Globus pallidus (tissue), 1 donor: ENCODE measurements at places on chromosomes 2 and 18.
A peak's percentile ranks its signal among the peaks of the same experiment; 100 is the strongest.

DNA sequence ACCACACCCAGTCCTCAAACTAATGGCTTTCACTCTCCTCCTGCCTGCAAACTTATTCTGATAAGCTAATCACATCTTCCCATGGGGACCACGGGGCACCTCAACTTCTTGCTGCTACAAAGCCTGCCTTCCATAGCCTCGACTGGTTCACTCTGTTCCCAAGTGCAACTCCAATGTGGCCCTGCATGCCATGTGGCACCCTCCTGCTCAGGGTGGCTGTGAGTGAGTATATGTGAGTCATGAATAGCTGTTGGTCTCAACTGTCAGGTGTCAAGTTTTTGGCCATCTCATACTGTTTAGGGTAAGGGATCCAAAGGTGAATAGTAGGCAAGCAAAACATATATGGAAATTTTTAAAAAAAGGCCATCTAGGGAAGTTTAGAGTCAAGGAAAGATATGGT is 276.1 kb upstream of the DCC start:
- DNase-seq = no peak

DNA sequence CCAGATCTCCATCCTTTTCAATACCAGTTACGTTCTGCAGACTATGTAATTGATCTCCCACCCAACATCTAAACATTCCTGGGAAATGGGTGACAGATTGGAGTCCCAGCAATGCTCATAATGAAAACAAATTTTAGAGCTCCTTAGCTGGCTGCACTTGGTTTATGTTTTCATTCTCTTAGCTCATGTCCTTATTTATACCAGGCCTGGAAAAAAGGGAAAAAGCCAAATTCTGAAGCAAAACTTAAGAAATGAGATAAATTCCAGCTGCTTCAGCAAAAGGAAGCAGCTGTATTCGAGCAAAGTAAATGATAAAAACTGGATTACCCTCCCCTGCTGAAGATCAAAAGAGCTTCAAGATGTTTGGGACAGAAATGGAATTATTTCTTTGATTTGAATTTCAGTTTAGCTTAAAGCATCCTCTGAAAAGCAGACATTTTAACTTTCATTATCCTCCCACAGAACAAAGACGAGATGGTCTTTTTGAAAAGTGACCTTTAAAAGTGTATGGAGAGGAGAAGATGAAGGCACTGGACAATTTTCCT is 196.5 kb upstream of the THUMPD2 start:
- DNase-seq = no peak

DNA sequence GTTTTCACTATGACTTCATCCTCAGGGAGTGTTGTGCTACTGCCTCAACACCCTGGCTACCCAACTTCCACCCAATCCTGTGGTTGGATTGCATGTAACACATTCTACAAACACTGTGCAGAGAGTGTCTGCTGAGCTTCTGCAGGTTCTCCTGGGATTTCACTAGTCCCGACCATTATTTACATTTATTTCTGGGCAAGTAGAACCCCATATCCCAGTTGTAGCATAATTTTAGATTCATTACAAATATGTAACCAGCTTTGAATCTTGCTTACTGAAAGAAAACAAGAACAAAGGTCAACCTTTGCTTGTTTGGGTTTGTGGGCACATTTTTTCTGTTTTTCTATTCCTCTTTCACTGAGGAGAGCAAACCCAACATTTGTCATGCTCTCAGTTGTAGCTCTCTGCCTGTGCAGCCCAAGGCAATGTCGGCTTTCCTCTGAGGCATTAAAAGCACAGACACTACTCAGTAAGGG is 2036.1 kb upstream of the LRRTM1 start:
- DNase-seq = no peak

GRCh38 chr18:10727477-10727876 is 201.7 kb downstream of the NAPG start:
- DNase-seq = peak; percentile 62

GRCh38 chr2:77768508-77768907 is 246.3 kb upstream of the LRRTM4 start:
- DNase-seq = no peak

GRCh38 chr2:85525567-85525966 is 13.4 kb upstream of the MAT2A start:
- DNase-seq = no peak

GRCh38 chr2:99492721-99493120 is 2.9 kb upstream of the REV1 start:
- DNase-seq = no peak

DNA sequence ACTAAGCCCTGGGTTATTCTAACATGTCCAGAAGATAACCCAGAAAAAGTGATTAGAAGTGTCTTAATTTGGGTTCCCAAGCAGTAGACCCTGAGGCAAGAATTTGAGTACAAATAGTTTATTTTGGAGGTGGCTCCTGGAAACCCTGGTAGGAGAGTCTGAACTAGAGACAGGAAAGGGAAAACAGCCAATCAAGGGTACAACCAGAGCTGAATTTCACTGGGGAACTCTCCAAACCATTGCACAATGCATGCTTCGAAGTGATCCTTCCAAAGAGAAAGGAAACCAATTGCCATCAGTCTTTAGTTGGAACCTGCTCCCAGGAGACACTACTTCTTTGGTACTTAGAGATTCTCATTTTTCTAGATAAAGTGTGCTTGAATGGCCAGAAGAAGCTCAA is 361.5 kb downstream of the MBD2 start:
- DNase-seq = no peak

DNA sequence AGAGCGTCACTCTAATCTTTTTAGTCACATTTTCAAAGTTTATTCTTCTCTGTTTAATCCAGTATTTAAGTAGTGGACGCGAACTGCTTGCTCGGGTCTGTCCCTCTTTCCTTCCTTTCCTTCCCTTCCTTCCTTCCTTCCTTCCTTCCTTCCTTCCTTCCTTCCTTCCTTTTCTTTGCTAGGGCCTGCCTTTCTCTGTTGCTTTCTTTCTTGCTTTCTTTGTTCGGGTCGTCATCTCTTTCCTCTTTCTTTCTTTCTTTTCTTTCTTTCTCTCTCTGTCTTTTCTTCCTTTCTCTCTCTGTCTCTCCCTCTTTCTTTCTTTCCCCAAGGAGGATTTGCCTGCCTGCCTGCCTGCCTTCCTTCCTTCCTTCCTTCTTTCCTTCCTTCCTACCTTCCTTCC is 3.0 kb upstream of the ACKR3 start:
- no peak for DNase-seq

- DNase-seq = no peak
Measured at GRCh38 chr2:73290049-73290839, 3.1 kb downstream of the EGR4 start.

DNA sequence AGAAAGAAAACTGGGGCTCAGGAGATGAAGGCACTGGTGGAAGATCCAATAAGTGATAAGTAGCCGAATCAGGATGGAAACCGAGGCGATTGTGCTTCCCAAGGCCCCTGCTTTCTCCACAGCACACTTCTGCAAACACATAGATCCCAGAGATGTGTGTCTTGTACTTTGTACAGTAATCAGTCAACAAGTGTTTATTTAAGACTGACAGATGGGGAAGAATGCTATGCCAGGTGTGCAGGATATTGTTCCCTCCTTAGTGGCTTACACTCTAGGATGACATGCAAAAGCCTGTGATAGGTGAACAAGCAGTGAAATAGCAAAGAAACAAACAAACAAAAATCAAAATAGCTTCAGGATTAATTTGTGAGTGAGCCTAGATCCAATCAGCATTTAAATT is 116.6 kb downstream of the ACTR3 start:
- no peak for DNase-seq

- no peak for DNase-seq
Measured at GRCh38 chr2:69141061-69141460, 128.1 kb downstream of the ANTXR1 start.

DNA sequence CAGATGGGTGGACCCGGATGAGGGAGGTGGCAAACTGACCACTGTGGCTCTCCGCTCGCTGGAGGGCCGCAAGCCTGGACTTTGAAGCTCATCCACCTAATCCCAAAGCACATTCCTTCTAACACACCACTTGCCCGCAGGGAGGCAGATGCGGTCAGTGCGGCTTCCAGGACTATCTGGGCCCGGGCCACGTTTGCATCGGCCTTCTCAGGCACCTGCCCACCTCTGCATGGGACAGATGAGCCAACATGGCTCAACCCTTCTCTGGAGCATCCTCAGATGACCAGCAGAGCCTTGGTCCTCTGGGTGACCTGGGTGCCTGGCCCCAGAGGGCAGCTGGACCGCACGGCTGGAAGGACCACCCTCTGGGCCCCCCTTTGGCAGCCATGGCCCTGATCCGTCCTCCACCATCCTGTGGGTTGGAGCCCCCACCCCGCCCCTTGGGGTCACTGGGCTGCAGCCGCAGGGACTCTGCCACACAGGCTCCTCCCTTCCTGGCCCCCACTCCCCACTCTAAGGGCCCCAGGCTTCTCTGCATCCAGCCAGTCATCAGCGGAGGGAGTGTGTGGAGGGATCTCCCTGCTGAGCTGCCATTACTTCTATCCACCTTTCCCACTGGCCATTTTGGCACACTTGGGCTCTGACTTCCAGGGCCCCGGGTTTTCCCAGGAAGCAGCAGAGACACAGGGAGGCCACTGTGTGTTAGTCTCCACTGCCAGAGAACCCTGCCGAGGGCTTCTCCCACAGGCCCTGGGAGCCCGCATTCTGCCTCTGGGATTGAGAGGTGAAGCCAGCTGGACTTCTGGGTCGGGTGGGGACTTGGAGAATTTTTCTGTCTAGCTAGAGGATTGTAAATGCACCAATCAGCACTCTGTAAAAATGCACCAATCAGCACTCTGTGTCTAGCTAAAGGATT is 12.3 kb downstream of the HDAC4 start:
- DNase-seq = no peak

GRCh38 chr2:42045352-42045751 is 2.5 kb upstream of the PKDCC start:
- no peak for DNase-seq

DNA sequence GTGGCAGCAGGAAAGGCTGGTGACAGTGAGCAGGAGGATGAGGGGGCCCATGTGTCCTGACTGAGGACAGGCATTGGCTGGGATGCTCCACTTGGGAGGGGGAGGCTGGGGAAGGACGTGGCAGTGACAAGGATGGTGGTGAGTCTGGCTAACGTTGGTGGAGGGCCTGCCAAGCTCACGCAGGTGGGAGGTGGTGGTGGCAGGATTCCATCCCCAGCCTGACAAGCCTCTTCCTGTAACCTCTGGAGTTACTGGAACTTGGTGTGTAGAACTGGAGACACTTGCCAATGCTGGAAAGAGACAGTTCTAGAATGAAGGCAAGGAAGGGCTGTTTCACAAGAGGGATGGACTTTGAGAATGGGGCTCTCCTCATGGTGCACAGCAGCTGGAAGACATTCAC is 8.2 kb downstream of the PROM2 start:
- DNase-seq = no peak

- DNase-seq = no peak
Measured at GRCh38 chr2:120064664-120065063, 51.8 kb downstream of the EPB41L5 start.
